ENCODE measurements at places on chromosomes 1 and 21.
A peak's percentile ranks its signal among the peaks of the same experiment; 100 is the strongest.

- DNase-seq, result no peak
Measured at GRCh38 chr1:55210990-55211801, 4.0 kb downstream of the USP24 start.

GRCh38 chr21:44951186-44951915, 11.5 kb downstream of the SLX9 start:
- no peak for DNase-seq

GRCh38 chr1:25212725-25213124, 19.6 kb downstream of the SYF2 start:
- DNase-seq, result no peak

GRCh38 chr1:214404154-214404553, 123.2 kb downstream of the SMYD2 start:
- DNase-seq, result peak; percentile 76

- peak; percentile 60 for DNase-seq
Measured at GRCh38 chr1:179883745-179884138, 1.7 kb downstream of the TOR1AIP1 start.

DNA sequence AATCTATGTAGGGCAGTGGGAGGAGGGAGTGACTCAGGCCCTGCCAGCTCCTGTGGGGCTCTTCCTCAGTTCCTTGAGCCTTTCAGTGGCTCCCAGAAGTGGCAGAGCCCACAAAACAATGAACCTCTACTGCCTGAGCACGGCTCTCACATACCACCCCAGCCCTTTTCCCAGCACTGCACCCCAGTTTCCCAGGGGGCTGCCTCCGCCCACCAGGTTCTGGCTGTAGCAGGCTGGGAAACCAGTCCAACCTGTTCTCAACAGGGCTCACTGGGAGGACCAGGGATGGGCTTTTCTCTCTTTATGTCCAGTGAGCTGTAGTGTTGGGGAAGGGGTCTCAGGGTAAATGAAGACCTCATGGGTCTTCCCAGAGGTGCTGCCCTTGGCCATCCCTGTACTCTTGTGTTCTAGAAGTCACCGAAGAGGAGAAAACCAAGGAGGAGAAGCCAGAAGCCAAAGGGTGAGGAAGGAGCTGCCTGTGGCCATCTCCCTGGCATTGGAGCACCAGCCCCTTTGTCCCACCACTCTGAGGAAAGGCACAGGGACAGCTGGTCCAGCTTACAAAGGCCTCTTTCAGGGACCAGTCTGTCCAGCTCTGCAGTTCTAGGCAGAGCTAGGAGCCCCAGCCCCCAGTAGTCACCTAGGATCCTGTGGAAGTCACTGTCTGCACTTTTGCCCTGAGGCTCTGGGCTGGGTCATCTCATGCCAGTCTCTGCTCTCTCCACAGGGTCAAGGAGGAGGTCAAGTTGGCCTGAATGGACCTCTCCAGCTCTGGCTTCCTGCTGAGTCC, 3.5 kb downstream of the MARCKSL1 start:
- no peak for DNase-seq

- DNase-seq, result no peak
Measured at GRCh38 chr1:17603091-17603841, 63.8 kb downstream of the ARHGEF10L start.

DNA sequence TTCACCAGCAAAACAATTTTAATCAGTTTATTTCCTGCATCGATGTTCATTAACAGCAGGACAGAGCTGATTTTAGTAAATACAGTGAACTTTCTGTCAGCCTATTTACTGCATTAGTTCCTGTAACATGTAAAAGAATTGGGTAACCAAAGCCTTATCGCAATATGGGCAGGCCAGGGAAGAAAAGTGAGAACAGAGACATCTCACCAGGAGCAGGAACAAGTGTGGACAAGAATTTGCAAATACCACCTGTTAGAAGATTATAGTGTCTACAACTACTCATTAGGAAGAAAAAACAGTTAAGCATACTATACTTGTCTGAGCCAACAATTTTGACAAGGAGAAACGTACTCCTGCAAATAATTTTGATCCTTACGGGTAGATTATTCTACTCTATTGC, 1293.9 kb downstream of the PLA2G4A start:
- DNase-seq, result no peak

DNA sequence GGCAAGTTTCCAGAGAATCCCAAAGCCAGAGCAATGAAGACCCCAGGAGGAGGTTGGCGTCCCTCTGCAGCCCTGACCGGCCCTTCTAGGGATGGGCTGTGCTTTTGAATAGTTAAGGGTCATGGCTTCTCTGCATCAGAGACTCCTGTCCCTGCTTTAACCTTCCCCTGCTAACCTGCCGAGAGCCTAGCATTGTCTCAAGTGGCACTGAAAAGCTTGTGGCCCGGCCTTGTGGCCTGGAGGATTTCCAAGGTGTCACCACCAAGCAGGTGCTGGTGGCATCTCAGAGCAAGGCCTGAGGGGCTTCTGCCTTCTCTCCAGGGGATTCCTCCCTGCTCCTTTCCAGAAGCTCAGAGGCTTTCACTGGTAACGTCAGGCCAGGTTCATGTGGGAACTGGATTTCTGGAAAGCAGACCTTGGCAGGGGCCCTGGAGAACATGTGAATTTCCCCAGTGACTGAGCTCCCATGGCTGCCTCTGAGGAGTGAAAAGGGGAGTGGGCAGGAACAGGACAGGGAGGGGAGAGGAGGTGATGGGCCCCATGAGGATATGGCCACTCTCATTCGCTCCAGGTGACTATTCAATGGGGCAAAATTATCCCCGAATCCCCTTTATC, 409.9 kb downstream of the PTPRU start:
- DNase-seq, result no peak

- DNase-seq, result no peak
Measured at GRCh38 chr1:207578796-207579435, 66.0 kb upstream of the CR1L start.

DNA sequence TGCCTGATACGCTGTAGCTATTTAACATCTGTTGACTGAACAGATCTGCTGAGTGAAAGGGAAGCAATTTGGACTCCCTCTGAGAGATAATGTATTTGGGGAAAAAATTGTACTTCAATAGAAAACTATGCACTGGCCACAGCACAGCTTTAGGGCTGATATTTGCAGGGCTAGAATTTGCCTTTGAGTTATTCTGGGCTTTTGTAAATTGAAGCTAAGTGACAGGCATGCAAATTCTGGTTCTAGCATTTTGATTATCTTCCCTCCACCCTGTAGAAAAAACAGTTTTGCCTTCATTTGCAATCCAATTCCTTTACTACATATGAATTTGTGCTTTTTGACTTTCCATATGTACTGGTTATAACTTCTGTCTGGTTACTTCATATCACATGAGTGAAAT, 7.9 kb downstream of the KYAT3 start:
- DNase-seq, result no peak

DNA sequence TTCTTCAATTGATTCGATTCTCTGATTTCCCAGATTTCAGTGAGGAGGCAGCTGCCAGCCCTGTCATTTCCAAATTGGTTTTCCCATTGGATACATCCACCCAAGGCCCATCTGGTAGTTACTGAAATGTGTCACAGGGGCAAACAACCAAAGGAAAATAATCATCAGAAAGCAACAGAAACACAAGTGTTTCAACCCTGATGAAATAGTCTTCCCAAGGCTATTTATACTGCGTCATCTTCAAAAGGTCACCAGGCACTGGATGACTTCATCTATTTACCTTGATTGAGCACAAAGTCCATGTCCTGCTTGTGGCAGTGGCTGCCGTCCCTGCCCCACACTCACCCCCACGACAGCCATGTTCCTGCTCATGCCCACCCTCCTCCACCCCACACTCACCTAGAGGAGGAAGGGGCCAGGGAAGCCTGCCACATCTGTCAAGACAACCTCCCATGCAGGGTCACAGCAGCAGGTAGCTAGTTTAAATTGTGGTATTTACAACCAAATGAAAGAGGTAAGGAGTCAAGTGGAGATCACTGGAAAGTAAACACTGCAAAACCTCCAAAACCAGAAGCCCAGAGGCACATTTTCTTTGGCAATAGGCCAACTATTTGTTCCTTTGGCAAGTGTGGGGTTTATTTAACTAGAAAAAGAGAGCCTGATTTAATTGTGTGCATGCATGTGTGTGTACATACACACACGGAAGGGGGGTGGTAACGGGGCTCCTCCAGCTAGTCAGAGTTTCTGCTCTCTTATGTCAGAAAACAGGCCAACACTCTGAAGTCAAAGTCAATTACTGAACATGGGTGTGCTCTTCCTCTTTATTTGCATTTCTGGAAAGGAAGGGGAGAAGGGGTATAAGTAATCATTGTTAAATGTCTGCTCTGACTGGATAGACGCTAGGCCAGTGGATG, 49.5 kb upstream of the RAB4A start:
- no peak for DNase-seq

GRCh38 chr1:51265618-51266017, 29.5 kb downstream of the RNF11 start:
- DNase-seq, result no peak

GRCh38 chr1:196464480-196464941, 143.7 kb downstream of the KCNT2 start:
- no peak for DNase-seq

- no peak for DNase-seq
Measured at GRCh38 chr1:65156910-65157545, 9.0 kb downstream of the AK4 start.

DNA sequence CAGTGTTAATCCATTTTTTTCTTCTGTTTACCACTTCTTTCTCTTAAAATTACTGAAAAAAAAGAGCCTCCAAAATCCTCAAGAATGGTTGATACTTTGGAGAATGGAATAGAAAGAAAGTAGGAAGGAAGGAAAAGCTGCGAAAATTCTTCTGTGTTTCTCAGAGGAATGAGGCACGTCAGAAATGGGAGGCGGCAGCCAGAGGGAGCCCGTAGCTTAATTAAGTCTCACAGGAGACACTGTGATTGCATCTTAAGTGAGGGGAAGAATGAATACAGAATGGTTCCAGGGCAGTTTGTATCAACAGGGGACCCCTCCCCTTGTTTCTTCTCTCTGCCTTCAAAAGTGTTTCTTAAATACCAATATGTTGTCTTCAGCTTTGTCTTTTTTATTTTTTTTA, 1099.5 kb downstream of the PLA2G4A start:
- DNase-seq, result no peak

GRCh38 chr21:26041431-26042180, 129.0 kb downstream of the APP start:
- no peak for DNase-seq

GRCh38 chr1:21232044-21232443, 55.3 kb upstream of the EIF4G3 start:
- peak; percentile 13 for DNase-seq
